ENCODE measurements at places on chromosomes 6 and 20.

DNA sequence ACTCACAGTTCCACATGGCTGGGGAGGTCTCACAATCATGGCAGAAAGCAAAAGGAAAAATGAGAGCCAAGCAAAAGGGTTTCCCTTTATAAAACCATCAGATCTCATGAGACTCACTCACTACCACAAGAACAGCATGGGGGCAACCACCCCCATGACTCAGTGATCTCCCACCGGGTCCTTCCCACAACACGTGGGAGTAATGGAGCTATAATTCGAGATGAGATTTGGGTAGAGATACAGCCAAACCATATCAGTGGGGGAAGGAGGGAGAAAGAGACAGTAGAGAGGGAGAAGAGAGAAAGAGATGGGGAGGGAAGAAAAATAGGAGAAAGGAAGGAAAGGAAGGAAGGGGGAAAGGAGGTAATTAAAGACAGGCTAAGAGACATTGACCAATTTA lies 30.1 kb downstream of the GMDS start:
- DNase-seq, result no peak

DNA sequence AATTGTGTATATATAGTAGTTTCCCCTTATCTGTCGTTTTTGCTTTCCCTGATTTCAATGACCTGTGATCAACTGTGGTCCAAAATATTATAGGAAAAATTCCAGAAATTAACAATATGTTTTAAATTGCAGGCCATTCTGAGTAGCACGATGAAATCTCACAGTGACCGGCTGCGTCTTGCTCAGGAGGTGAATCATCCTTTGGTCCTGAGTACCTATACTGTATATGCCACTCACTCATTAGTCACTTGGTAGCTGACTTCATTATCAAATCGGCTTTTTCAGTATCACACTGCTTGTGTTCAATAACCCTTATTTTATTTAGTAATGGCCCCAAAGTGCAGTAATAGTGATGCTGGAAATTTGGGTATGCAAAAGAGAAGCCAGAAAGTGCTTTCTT lies 728.3 kb upstream of the EYS start:
- DNase-seq, result no peak

DNA sequence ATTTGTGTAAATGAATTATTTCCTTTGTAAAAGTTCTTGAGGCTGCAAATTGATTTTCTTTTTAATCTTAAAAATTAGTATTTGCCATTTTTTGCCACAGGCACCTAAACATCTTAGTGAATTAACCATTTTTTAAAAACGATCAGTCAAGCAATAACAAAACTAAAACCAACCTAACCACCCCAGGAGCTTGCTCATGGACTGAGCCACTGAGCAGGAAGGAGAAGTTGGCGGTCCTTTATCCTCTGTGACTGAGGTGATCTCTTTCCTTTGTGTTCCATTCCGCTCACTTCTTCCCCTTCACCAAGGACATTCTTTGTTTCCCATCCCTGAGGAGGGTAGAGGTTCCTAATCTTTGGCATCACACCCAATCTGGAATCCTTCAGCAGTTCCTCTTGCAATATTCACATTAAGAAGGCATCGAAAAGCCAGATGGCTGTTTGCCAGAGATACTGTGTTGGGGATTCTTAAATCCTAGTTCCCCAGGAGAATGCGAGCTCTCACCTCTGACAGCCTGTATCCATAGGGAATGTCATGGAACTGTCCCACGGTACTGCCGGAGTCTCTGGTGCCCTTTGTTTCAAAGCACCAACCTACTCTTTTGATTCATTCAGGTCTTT lies 30.5 kb downstream of the RPRD1B start:
- DNase-seq, result no peak

GRCh38 chr20:34710861-34711574 lies 6.9 kb downstream of the TP53INP2 start:
- no peak for DNase-seq

GRCh38 chr6:169701311-169701953 lies 397 bp downstream of the WDR27 start:
- DNase-seq, result no peak

DNA sequence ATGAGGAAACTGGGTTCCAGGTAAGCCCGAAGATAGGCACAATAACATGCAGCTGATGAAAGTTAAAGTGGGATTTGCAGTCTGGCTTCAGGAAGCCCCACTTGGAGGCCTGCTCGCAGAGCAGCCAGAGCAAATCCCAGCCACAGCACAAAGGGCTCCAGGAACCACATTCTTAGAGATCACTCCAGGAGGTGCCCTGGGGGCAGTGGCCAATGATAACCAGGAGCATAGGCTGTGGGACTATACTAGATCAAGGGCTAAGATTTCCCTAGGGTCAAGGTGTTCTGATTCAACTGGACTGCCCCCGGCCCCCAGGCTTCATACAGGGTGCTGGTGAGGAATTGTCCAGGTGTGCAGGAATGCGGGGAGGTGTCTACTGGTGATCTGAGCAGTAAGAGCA lies 133.9 kb upstream of the PTPRT start:
- no peak for DNase-seq
